ENCODE measurements at places on chromosomes 13 and 19. TPM values are rescaled to one million over a fixed set of nuclear protein-coding genes. Genes with fewer than 3 reads are reported as not detected.

- peak overlapping the region; percentile 96 for H3K27ac ChIP-seq
- peak; percentile 84 for DNase-seq
- no peaks in the 10 kb centered on the region for H3K36me3 ChIP-seq
- H3K4me1 ChIP-seq, result peaks cover 35% of the 10 kb centered on the region
- H3K27me3 ChIP-seq, result no peaks in the 10 kb centered on the region
Observed at GRCh38 chr19:13847407-13848339, 29.3 kb upstream of the NANOS3 start.

Gene GALP
- not detected for total RNA-seq

Gene LMTK3
- total RNA-seq, result 10.2 TPM

DNA sequence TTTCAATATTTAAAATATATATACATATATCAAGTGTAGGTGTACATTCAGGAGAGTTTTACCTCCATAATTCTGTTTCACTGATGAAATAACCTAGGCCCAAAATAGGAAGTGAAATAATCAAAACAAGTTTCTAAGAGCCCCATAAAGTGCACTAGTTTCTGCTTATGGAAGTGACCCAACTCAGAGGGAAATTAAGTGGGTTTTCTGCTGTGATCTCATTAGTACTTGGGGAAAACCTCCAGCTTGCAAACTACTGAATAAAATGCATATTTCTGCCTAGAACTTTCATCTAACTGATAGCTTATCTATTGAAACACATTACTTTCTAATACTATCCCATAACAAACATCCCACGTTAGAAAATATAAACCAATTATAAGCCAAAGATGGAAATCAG, 45.4 kb upstream of the MIR17HG start:
- H3K36me3 ChIP-seq, result peaks cover 2% of the 10 kb centered on the region
- no peaks in the 10 kb centered on the region for H3K4me1 ChIP-seq
- H3K4me3 ChIP-seq, result no peak overlapping the region
- H3K27ac ChIP-seq, result no peak overlapping the region
- H3K27me3 ChIP-seq, result peaks cover 4% of the 10 kb centered on the region

Gene PLK5
- not detected for total RNA-seq

DNA sequence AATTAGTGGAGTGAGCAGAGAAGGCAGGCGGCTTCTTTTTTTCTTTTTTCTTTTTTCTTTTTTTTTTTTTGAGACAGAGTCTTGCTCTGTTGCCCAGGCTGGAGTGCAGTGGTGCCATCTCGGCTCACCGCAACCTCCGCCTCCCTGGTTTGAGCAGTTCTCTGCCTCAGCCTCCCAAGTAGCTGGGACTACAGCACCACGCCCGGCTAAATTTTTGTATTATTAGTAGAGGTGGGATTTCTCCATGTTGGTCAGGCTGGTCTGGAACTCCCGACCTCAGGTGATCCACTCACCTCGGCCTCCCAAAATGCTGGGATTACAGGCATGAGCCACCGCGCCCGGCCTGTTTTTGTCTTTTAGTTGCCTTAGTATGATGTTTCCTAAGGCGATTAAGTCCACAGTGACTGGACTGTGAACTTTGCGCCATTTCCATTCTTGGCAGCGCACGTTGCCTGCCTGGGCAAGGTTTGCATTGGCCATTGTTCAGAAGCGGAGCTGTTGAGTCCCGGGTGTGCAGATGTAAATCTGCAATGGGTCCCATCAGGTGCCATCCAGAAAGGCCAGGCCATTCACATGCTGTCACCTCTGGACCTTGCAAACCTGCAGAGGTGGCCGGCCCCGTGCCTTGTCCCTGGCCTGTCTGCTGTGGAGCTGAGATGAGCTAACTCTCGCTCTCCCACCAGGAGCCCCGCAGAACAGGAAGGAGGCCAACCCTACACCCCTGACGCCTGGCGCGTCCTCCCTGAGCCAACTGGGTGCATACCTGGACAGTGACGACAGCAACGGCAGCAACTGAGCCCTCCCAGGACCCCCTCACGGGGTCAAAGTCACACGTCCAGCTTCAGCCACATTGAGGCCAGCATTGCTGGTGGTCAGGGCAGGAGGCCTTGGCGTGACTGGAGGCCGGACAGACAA, 10.9 kb upstream of the SHD start:
- peaks cover 29% of the 10 kb centered on the region for H3K4me1 ChIP-seq
- no peaks in the 10 kb centered on the region for H3K27me3 ChIP-seq
- no peak overlapping the region for H3K27ac ChIP-seq
- H3K36me3 ChIP-seq, result peaks cover 21% of the 10 kb centered on the region
- no peak for DNase-seq
- no peak overlapping the region for H3K4me3 ChIP-seq

DNA sequence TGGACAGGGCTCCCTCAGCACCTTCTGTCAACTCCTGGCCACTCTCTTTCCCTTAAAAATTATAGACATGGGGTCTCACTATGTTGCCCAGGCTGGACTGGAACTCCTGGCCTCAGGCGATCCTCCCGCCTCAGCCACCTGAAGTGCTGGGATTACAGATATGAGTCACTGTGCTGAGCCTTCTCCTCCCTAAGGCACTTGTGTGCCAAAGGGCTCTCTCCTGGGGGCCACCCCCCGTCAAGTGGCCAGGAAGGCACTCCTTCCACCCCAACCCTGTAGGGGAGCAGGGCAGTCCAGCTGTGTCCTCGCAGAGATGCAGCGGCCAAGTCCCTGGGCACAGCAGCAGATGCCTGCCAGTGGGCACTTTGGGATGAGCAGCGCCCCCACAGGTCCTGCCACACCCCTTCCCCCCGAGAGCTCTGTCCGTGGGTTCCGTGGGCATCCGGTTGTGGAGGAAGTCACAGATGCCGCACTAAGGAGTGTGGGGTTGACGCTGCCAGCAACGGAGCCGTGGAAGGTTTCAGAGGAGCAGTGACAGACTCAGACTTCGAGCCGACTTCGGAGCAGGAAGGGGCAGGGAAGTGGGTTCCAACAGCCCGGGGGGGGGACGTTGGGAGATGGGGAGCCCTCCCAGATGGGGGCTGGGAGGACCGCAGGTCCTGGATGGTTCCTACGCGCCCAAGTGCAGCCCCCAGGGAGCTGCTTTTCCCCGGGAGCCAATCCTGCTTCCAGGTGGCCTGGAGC, 3.3 kb upstream of the UQCR11 start:
- DNase-seq, result peak; percentile 51
- H3K4me1 ChIP-seq, result peaks cover 33% of the 10 kb centered on the region
- H3K36me3 ChIP-seq, result peaks cover 4% of the 10 kb centered on the region
- H3K4me3 ChIP-seq, result peak overlapping the region; percentile 47
- peak overlapping the region; percentile 82 for H3K27ac ChIP-seq
- no peaks in the 10 kb centered on the region for H3K27me3 ChIP-seq

GRCh38 chr19:7476777-7477494, 11.9 kb downstream of the PEX11G start:
- peaks cover 2% of the 10 kb centered on the region for H3K4me1 ChIP-seq
- H3K27me3 ChIP-seq, result no peaks in the 10 kb centered on the region
- no peak overlapping the region for H3K27ac ChIP-seq
- no peak overlapping the region for H3K4me3 ChIP-seq

GRCh38 chr13:23922005-23922932, 25.0 kb upstream of the C1QTNF9B start:
- peaks cover 49% of the 10 kb centered on the region for H3K27me3 ChIP-seq
- H3K36me3 ChIP-seq, result no peaks in the 10 kb centered on the region
- no peak overlapping the region for H3K27ac ChIP-seq
- no peak overlapping the region for H3K4me3 ChIP-seq
- H3K4me1 ChIP-seq, result no peaks in the 10 kb centered on the region
- no peak for DNase-seq

Gene GRIN3B
- total RNA-seq, result not detected

- H3K27ac ChIP-seq, result no peak overlapping the region
- H3K4me3 ChIP-seq, result no peak overlapping the region
- peaks cover 9% of the 10 kb centered on the region for H3K4me1 ChIP-seq
Observed at GRCh38 chr19:6164906-6165531, 29.6 kb downstream of the ACSBG2 start.

Gene GRK1
- not detected for total RNA-seq

Gene CYP4F8
- total RNA-seq, result not detected

Gene ERICH6B
- total RNA-seq, result not detected

Gene ZNF256
- total RNA-seq, result 18.8 TPM

- H3K27ac ChIP-seq, result no peak overlapping the region
- no peaks in the 10 kb centered on the region for H3K27me3 ChIP-seq
- no peak for DNase-seq
- H3K4me3 ChIP-seq, result no peak overlapping the region
- no peaks in the 10 kb centered on the region for H3K36me3 ChIP-seq
- no peaks in the 10 kb centered on the region for H3K4me1 ChIP-seq
Observed at GRCh38 chr13:97528518-97528917, 94.5 kb downstream of the RAP2A start.

- no peak overlapping the region for H3K27ac ChIP-seq
- no peak overlapping the region for H3K4me3 ChIP-seq
- peaks cover 40% of the 10 kb centered on the region for H3K36me3 ChIP-seq
- peaks cover 18% of the 10 kb centered on the region for H3K4me1 ChIP-seq
Observed at GRCh38 chr19:10816691-10817090, 19.3 kb downstream of the TMED1 start.

Gene MEF2B
- total RNA-seq, result 5.2 TPM

GRCh38 chr19:13961826-13962698, 9.8 kb downstream of the DCAF15 start:
- no peak overlapping the region for H3K4me3 ChIP-seq
- peaks cover under 1% of the 10 kb centered on the region for H3K36me3 ChIP-seq
- no peaks in the 10 kb centered on the region for H3K27me3 ChIP-seq
- no peak overlapping the region for H3K27ac ChIP-seq
- no peak for DNase-seq

DNA sequence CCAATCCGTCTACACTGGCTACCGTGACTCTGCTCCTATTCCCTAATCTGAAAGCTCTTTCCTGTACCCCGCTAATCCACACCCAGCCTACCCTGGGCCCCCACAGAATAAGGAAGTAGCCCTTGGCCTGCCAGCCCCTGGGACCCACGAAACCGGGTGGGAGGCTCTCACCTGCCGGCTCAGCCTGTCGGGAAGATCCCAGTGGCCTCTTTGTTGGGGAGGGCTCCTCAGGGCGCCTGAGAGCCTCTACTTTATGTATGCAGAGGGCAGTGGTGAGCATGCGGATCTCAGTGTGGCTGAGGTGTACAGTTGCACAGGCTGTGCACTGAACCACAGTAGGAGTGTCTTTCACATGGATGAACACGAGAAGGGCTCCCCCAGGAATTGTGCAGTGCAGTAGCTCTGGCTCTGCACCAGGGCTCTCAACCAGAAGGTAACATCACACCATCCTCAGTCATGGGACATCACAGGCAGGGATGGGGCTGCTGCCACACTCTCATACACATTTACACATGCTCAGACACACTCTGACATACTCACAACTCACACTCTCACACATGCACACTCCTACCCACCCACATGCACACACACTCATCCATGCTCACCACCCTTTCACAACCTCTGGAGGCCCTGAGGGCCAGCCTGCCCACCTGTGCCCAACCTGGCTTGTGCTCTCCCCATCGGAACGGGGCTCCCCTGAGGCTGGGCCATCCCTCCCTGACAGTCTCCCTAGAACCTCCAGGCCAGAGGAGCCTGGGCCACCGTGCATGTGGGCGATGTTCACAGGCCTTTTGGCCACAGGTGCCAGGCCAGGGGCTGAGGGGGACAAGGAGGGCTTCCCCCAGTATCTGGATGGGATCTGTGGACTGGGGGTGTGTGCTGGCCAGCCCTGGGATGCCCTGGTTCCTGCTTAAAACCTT, 135.0 kb downstream of the URI1 start:
- no peaks in the 10 kb centered on the region for H3K4me1 ChIP-seq
- no peak overlapping the region for H3K4me3 ChIP-seq
- H3K36me3 ChIP-seq, result no peaks in the 10 kb centered on the region
- peaks cover 12% of the 10 kb centered on the region for H3K27me3 ChIP-seq
- H3K27ac ChIP-seq, result no peak overlapping the region
- no peak for DNase-seq

Gene ZNF878
- 1.2 TPM for total RNA-seq

DNA sequence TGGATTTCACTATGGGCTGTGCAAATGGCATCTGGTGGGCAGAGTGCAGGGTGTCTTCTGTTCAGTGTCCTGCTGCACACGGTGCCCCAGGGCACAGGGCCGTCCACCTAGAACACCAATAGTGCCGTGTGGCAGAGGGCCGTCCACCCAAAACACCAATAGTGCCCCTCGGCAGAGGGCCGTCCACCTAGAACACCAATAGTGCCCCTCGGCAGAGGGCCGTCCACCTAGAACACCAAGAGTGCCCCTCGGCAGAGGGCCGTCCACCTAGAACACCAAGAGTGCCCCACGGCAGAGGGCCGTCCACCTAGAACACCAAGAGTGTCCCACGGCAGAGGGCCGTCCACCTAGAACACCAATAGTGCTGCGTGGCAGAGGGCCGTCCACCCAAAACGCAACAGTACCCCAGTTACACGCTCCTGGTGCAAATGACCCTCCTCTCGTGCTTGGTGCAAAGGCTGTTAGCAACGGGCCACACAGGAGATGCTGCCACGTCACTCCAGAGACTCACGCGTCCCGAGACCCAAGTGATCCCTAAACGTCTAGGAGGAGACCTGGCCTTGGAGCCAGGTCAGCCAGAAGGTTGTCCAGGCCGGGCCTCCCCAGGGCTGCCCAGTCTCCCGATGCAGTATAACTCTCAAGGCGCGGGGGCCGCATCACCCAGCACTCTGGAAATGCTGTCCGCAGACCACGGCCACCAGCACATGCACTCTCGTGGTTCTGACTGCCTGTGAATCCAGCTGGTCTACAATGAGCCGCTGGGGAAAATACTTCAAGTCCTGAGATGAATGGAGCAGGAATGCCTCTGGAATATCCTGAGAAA, 51.5 kb downstream of the RASA3 start:
- H3K27ac ChIP-seq, result no peak overlapping the region
- DNase-seq, result peak; percentile 10
- no peaks in the 10 kb centered on the region for H3K27me3 ChIP-seq

DNA sequence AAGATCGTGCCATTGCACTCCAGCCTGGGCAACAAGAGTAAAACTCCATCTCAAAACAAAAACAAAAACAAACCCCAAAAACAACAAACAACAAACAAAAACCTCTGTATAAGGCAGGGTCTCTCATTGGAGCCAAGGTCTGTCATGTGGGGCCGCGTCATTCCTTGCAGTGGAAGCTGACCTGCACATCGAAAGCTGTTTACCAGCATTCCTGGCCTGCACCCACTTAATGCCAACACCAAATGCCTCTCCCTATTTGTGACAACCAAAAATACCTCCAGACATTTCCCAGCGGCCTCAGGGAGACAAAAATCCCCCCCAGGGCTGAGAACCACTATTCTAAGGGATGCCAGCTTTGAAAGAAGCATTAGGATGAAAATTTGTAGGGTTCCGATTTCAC, 1.2 kb downstream of the CPAMD8 start:
- no peak overlapping the region for H3K4me3 ChIP-seq
- no peaks in the 10 kb centered on the region for H3K4me1 ChIP-seq
- H3K36me3 ChIP-seq, result peaks cover 4% of the 10 kb centered on the region
- H3K27ac ChIP-seq, result no peak overlapping the region
- no peak for DNase-seq
- peaks cover 42% of the 10 kb centered on the region for H3K27me3 ChIP-seq

DNA sequence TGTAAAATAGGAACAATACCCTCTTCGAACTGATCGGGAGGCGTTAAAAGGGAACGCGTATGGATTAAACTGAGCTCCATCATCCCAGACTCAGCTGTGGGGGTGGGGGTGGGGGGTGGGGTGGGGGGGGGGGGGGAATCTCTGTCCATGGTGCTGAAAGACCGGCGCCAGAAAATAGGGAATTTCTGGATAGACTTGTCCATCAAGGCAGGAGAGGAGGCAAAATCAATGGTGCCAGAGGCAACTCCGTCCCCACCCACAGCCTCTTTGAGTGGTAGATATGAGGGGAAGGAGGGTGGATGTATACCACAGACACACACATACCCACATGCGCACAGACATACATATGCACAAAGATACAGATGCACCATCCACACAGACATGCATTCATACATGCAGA, 37.4 kb downstream of the ZNF787 start:
- H3K36me3 ChIP-seq, result no peaks in the 10 kb centered on the region
- H3K4me3 ChIP-seq, result no peak overlapping the region
- no peak overlapping the region for H3K27ac ChIP-seq
- DNase-seq, result no peak
- H3K27me3 ChIP-seq, result peaks cover 8% of the 10 kb centered on the region

Gene KIR2DL3
- not detected for total RNA-seq
